ENCODE measurements at places on chromosomes 5 and 9. TPM values are rescaled to one million over a fixed set of nuclear protein-coding genes. Genes with fewer than 3 reads are reported as not detected.

Gene FOXE1
- 1.2 TPM for total RNA-seq

Gene NOP16
- 13.2 TPM for total RNA-seq

GRCh38 chr5:133387621-133388020 lies 224.7 kb downstream of the FSTL4 start:
- no peak for DNase-seq

- DNase-seq, result peak; percentile 95
These were observed 58.7 kb upstream of the ZFR start for GRCh38 chr5:32503261-32503660.

GRCh38 chr9:686321-686813 lies 155.1 kb upstream of the DMRT1 start:
- DNase-seq, result peak; percentile 65

DNA sequence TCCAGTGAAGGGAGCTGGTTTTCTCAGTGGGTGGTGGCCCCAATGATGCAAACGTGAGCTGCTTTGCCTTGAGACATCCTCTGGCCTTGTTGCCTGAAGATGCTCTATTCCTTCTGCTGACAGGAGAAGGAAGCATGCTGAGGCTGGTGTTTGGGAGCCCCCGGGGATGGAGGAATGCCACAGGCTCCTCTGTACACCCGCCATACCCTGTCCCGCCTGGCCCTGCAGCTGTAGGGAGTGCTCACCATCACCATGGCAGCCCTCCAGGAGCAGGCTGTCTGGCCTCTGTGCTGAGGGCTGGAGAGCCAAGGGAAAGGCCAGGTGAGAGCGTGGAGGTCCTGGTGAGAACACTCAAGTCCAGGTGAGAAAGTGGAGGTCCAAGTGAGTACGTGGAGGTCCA lies 134.4 kb downstream of the MRPL36 start:
- no peak for DNase-seq
